ENCODE measurements at places on chromosomes 6 and 20. TPM values are rescaled to one million over a fixed set of nuclear protein-coding genes. Genes with fewer than 3 reads are reported as not detected.
A peak's percentile ranks its signal among the peaks of the same experiment; 100 is the strongest.

Gene GSTA3
- not detected for total RNA-seq

Gene CDH26
- 1.3 TPM for total RNA-seq

Gene CAPN11
- total RNA-seq: 0.25 TPM

Gene NPEPL1
- total RNA-seq: 33.6 TPM

Gene UBD
- not detected for total RNA-seq

Gene MUC21
- total RNA-seq: not detected

DNA sequence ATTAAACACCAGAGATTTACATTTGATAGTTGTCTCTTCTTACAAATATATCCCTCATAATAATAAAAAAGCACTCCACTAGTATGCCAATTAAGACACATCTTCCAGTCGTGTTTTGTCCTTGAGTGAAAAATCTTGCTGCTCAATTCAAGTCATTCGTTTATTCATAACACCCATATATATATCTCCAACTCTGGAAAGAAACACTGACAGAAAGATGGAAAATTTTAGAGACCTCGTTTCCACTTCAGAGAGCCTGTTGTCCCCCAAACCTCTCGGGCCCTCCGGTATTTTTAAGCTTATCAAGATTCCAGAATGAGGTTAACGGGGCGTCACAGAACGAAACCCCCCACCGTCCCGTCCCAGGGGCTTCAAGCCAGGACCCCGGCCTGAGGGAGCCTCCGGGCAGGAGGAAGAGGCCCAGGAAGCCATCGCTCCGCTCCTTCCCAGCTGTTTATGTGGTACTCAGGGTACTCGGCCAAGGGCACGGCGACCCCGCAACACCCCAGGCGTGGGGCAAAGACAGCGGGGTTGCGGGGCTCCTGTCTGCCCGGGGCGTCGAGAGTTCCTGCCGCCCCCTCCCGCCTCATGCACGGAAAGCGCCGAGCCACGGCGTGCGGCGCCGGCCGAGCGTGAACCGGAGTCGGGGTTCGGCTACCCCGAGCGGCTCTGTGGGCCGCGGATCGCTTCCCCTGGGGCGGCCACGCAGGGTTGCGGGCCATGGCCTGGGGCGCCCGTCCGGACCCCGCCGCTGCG, 623 bp upstream of the SNX9 start:
- peak; percentile 25 for DNase-seq

DNA sequence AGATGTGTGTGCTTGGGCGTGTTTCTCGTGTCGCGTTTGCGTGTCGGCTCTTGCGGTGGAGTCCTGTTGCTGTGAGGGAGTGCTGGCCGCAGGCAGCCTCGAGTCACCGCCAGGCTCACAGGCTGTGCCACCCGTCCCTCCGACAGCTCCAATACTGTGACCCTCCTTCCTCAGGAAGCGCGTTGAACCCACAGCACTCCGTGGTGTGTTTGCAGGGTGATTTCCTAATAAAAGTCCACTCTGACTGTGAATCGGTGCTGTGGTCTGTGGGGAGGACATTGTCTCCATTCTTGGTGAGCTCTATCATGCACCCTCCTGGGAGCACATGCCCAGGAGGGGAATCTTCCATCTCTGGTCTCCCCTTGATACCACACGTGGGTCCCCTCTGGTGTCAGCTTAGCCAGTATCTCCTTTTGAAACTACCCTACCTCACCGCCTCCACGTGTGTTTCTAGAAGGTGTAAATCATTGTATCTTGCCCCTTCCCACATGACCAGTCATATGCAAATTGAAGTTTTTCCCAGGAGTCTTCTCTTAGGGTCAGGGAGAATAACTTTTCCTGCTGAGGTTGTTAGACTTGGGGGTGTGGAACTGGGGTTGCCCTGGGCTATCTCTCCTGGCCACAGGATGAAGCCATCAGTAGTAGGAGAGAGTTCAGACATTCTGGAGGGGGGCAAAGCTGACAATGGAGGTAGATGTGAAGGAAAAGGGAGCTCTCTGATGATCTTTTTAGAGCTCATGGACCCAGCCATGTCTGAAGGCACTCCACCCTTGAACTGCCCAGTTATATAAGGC, 13.3 kb upstream of the PCMTD2 start:
- no peak for DNase-seq

GRCh38 chr6:549906-550305, 107.0 kb downstream of the HUS1B start:
- no peak for DNase-seq

DNA sequence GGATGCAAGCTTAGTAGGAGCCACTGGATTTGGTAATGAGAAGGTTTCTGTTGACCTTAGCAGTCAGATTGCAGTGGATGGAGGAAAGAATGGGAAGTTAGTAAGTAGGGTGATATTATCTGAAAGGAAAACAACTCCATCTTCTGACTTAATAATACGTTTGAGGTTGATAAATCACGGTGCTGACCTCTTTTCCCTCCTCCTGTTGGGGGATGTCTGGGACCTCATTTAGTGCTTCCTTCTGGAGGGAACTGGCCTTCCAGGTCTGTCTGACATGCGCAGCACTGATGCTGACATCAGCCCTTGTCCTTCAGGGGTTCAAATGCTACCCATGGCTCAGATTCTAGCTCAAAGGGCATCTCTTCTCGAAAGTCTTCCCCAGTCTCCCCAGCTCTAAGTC, 48.2 kb upstream of the AKAP12 start:
- no peak for DNase-seq

GRCh38 chr20:44646023-44646640, 5.4 kb downstream of the ADA start:
- DNase-seq: no peak

- DNase-seq: no peak
Observed at GRCh38 chr20:37310951-37311350, 21.5 kb downstream of the MANBAL start.

DNA sequence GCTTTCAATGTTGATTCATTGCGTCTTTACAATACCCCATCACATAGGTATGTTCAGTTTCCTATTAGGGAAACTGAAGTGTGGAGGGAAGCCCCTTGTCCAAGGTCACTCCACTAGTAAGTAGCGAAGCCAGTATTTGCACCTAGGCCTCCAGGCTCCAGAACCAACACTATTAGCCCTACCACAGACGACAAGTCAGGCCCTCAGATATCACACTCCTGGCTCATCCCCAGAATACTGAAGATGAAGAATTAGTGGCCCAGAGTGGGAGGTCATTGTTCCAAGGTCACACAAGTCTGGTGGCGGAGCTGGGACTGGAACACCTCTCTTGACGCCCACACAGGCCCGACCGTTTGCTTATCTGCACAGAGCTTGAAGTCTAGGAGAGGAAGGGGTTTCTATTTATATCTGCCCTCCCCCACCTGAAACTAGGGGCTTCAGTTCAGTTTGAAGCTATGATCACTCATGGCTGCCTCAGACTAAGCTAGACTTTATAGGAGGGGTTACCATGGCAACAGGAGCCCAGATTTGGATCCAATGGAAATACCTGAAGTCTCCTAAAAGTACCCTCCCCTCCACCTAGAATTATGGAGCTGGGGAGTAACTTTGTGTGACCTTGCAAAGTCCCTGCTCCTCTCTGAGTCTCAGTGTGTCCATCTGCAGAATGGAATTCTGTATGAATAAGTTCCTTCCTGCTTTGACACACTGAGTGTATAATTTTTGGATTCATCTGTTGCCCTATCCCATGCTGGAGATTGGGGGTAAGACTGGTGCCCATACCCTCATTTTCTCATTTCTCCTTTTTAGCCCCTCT, 2.2 kb downstream of the SNTA1 start:
- peak; percentile 37 for DNase-seq

DNA sequence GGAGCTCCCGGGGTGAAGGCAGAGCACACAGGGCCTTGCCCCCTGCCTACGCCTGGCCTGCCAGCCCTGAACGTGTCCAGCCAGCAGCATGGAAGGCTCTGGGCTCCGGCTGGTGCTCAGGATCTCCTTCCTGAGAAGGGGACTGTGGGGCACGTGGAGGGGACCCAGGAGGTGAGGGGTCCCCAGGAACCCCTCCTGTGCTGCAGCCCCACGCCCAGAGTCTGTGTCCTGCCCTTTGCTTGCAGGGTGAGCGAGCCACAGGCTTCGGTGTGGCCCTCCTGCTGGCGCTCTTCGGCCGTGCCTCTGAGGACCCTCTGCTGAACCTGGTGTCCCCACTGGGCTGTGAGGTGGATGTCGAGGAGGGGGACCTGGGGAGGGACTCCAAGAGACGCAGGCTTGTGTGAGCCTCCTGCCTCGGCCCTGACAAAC, 22.3 kb downstream of the NPEPL1 start:
- DNase-seq: peak; percentile 6

GRCh38 chr6:22106451-22106850, 190.4 kb downstream of the PRL start:
- DNase-seq: no peak

DNA sequence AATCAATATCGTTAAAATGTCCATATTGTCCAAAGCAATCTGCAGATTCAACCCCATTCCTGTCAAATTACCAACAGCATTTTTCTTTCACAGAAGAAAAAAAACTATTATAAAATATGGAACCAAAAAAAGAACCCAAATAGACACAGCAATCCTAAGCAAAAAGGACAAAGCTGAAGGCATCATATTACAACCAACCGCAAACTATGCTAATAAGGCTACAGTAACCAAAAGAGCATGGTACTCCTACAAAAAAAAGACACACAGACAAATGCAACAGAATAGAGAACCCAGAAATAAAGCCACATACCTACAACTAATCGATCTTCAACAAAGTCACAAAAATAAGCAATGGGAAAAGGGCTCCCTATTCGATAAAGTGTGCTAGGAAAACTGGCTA, 49.2 kb downstream of the RNGTT start:
- no peak for DNase-seq

- DNase-seq: no peak
Observed at GRCh38 chr6:140204154-140204553, 829.7 kb upstream of the CITED2 start.

GRCh38 chr20:38473367-38473795, 738 bp downstream of the RALGAPB start:
- DNase-seq: no peak

DNA sequence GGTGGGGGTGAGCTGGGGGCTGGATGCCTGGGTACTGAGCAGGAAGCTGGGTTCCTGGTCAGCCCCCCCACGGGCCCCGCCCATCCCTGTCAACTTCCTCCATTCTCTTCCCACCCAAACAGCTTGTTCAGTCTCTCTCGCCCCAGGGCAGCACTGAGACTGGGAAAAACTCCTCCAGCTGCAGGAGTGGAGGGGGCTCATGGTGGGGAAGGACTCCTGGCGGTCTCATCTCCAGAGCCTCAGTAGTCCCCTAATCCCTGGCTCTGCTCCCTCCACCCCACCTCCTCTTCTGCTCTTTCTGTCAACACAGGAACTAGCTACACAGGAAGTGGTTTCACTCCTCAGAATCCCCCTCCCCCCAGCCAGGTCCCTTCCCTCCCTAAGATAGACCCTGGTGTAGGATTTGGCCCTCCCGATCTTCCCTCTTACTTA, at the start of gene GPSM3:
Gene GPSM3, minus strand, starts transcription at position 36 of the 432 bp plus-strand sequence. CDS start 130 bp downstream, outside the sequence.
- peak; percentile 73 for DNase-seq

GRCh38 chr20:14848806-14849205, 511.4 kb upstream of the FLRT3 start:
- no peak for DNase-seq

GRCh38 chr6:141437011-141437410, 695.7 kb upstream of the GJE1 start:
- no peak for DNase-seq

Measured in left ventricle myocardium inferior (tissue), 1 donor.